GM23248 (cell line): ENCODE measurements at places on chromosomes 3 and 15.

- peak; percentile 72 for DNase-seq
Observed at GRCh38 chr3:41893977-41894376, 67.9 kb downstream of the ULK4 start.

DNA sequence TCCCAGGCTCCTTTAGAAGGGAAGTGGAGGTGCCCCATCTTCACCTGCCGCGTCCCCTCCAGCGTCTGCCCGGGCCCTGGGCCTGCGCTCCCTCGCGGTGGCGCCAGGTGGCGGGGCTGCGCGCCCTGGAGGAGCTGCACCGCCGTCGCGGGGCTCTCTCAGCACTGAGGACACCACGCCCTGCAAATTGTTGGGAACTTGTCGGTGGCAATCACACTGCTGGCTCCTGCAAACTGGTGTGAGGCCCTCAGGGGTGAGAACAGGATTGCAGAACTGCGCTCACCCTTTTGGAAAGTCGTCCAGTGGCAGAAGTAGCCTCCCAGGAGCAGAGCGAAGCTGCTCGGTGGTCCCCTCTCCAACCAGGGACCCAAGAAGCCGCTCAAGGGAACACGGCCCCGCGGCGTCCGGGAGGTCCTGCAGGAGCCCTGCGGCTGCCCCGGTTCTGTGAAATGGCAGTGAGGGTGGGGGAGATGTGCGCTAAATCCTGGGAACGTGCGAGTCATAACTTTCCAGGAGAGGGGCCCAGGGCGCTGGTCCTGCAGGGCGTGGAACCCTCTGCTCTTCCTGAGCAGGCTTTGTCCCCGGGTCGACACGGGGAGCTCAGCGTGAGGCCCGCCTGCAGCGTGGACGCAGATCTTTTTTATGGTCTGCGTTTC, 995 bp upstream of the LRRK1 start:
- peak; percentile 92 for DNase-seq

DNA sequence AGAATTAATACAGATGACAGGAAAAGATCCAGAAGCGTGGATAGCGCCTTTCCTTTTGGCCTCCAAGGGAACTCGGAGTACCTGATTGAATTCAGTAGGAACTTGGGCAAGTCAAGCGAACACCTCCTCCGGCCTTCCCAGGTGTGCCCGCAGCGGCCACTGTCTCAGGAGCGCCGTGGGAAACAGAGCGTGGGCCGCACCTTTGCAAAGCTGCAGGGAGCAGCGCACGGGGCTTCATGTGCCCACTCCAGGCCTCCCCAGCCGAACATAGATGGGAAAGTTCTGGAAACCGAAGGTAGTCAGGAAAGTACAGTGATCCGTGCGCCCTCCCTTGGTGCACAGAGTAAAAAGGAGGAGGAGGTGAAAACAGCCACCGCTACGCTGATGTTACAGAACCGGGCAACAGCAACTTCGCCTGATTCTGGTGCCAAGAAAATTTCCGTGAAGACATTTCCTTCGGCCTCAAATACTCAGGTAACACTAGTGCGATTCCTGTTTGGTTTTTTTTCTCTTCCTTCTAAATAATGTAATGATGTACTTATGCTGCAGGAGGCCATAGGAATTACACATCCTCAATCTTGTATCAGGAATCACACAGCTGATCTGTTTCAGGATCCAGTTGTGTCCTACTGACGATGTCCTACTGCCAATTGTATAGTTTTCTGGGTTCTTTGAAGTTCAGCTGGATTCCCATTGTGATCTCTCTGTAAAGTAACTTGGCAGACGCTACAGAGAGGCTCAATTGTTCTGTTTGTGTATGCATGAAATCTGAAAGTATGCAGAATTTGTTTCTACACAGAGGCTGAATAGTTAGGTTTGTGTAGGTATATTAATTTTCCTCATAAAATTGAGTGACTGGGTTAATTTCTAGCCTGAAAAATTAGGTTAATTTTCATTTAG, 63.1 kb downstream of the CGNL1 start:
- DNase-seq = no peak

GRCh38 chr3:124669470-124669869, 60.8 kb upstream of the UMPS start:
- DNase-seq = peak; percentile 91

DNA sequence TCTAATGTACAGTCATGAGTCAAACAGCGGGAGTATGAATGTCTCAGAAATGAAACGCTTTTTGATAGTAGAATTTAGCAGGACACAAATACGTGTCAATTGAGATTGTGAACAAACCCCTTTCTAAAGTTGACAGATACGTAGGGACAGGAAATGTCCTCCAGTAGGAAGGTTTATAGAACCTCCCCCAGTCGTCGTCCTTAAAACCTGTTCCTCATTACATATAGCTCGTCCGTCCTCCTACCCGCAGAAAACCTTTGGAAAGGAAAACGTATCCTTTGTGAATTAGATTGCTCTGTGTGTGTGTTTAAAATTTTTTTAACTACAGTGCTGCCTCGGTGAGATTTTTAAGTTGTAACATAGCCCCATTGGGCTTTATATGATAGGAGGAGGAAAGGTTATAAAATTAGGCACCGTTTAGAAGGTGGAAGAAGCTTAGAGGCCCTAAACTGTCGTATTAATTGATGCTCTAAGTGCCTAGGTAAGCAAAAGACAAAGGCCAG, 4.1 kb downstream of the UBE2E1 start:
- no peak for DNase-seq

DNA sequence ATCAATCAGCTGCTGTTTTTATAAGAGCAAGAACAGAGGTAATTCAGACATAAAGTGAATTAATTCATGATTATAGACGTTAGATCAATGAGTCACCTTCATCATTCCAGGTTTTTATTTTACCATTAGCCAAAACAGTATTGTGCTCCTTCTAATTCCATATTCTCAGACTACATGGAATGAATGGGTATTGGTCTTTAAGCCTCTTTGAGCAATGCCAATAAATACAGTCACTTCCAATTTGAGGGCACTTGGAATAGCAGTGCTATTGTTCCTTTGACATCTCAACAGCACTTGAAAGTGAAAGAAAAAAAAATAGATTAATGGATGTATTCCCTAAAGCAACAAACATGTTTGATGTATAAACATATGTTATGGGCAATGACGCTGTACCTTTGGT, 830.9 kb upstream of the CFAP20DC start:
- DNase-seq = no peak

GRCh38 chr3:103684904-103685303, 1250.1 kb downstream of the ZPLD1 start:
- DNase-seq = no peak

- no peak for DNase-seq
Observed at GRCh38 chr15:63006032-63006878, 36.3 kb upstream of the TPM1 start.

DNA sequence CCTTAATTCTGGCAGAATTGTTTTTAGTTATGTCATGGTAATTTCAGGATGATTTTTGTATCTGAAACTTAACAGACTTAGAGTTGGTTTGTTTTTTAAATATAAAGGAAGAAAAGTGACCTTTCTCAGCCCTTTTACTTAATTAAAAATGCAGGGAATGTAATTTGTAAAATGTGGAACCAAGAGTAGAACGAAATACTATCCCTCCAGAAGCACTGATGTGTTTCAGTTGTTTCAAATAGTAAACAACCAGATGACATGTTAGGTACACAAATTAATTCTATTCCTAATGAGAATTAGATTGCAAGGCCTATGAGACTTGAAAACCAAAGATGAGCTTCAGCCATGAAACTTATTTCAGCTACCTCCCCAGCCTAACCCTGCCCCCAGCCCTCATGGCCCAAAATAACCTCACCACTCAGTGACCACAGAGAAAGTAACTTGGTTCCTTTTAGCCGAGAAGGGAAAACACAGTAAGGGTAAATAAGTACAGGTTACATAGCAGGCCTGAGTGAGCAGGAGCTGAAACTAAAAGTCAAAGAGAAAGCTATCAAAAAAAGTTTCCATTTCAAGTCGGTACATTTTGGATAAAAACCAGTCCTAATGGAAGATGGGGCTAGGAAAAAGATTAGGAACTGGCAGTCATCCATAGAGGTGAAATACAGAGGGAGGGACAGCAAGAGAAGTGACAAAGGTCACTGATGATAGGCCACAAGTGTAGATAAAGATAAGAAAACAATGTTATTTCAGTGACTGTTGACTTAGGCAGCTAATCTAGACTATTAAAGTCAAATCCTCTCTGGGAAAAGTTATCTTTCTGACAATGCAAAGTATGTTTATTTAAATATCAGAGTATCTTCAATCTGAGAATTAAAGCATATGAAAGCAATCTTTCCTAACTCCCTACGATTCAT, 23.2 kb downstream of the SENP8 start:
- no peak for DNase-seq

DNA sequence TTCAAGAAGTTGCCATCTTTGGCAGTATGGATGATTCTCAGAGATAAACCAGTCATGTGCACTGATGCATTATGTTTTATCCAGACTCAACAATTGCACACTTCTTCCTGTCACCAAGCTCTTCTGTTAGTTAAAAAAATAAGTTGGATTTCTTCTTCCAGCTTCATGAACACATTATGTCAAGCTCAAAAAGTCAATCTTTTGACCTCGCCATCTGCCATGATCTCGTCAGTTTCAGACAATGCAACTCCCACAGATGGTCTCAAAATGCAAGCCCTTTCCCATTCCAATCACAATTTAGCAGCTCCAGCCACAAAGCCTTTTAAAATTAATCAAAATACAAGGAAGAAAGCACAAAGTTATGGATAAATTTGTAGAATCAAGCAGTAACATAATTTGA, 42.8 kb downstream of the TFDP2 start:
- no peak for DNase-seq

- DNase-seq = no peak
Observed at GRCh38 chr15:71146580-71146982, 31.3 kb downstream of the THSD4 start.

GRCh38 chr3:184560531-184560930, 1.1 kb upstream of the EPHB3 start:
- DNase-seq = no peak

DNA sequence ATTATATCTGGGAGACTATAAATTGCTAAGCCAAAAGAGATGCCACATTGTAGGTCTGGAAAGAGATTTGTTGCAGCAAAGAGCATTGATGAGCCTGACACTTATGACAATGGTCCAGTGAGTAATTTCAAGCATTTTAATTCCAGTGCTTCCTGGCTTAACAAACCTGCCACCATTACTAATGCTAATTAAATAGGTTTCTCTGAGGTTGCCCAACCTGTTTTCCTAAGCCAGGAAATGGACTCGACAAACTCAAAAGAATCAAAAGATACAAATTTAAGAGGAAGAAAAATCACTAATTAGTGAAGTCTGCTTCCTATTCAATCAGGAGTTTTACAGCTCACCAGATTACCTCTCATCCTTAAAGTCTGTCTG, 36.7 kb upstream of the CTDSPL start:
- DNase-seq = no peak
